ENCODE measurements at places on chromosomes 2 and 18.

DNA sequence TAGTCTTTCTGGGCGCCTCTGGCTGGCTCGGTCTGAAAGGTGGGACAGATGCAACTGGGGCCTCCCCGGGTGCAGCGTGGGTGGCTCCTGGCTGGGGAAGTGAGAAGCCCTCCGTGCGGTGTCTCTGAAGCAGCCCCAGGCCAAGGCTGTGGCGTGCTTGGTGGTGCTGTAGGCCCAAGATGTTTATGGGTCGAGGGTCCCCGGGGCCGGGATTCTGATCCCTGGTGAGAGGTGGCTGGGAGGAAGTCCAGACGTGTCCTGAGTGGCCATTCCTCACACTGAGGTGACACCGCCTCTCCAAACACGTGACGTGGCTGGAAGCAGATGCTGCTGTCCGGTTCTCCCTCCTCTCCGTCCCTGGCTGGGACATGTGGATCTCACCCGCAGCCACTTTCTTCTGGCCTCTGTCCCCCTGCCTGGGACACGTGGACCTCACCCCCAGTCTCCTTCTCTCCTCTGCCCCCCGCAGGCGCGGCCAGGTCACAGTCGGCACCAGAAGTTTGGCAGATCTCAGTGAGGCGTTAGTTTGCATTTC, 12.6 kb downstream of the RTP5 start:
- DNase-seq, result no peak

GRCh38 chr2:59342166-59342565, 1101.0 kb upstream of the FANCL start:
- no peak for DNase-seq

DNA sequence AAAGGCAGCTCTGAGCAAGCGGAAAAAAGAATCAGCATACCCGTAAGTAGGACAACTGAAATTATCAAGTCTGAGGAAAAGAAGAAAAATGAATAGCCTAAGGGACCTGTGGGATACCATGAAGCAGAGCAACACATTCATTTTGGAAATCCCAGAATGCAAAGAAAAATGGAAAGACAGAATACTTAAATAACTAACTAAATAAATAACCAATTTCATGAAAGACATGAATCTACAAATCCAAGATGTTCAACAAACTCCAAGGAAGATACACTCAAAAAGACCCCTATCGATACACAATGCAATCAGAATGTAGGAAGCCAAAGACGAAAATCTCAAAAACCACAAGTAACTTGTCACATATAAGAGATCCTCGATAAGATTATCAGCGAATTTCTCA, 117.0 kb downstream of the USP34 start:
- no peak for DNase-seq

DNA sequence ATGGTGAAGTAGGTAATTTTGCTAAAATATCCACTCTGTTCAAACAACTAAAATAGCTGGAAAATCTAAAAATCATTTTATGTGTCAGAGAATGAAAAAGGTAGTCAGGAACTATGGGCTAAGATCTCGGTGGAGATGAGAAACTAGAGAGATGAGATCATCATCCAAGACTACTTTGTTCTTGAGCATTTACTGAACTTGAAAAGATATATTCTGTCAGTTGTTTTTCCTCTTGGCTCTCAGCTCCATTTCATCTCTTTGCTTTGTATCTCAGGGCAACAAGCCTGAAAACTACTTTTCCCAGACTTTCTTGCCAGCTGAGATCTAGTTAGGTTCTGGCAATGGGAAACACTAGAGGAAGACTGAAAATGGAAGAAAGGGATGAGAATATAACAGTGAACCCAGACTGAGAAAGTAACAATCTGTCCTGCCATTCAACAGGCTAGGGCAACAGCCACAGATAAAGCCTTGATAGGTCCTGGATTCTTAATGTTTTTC, 346.2 kb upstream of the MEX3C start:
- no peak for DNase-seq

GRCh38 chr2:43032213-43033015, 194.0 kb downstream of the ZFP36L2 start:
- no peak for DNase-seq

DNA sequence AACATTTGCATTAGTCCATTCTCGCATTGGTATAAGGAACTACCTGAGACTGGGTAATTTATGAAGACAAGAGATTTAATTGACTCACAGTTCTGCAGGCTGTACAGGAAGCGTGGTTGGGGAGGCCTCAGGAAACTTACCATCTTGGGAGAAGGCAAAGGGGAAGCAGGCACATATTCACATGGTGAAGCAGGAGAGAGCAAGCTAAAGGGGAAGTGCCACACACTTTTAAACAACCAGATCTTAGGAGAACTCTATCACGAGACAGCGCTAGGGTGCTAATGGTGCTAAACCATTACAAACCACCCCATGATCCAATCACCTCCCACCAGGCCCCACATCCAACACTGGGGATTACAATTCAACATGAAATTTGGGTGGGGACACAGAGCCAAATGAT, 201.7 kb upstream of the MGAT5 start:
- DNase-seq, result no peak

GRCh38 chr2:205589479-205589878, 92.8 kb upstream of the NRP2 start:
- no peak for DNase-seq

- DNase-seq, result no peak
Observed at GRCh38 chr2:12971581-12972365, 255.0 kb downstream of the TRIB2 start.

- peak; percentile 11 for DNase-seq
Observed at GRCh38 chr2:134985061-134985460, 62.2 kb downstream of the MAP3K19 start.
